Suprapubic skin (tissue), 4 donors: ENCODE measurements at places on chromosomes 1 and 21. TPM values are rescaled to one million over a fixed set of nuclear protein-coding genes. Genes with fewer than 3 reads are reported as not detected.

Gene THEM5
- 29.1 TPM for total RNA-seq

Gene ZNF648
- 0.23 TPM for total RNA-seq

Gene KRTAP21-2
- not detected for total RNA-seq

DNA sequence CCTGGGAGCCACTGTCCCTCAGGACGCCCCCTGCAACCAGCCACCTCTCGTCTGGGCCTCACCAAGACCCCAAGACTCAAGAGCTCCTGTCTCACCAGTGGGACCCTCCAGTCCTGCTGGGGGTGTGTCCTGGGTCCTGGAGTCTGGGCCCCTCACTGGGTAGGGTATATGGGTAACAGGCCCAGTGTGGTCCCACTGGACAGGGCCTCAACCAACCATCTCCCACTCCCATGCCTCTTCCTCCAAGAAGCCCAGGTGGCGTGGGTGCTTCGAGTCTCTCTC, 725 bp upstream of the VWA1 start:
- peaks cover 6% of the 10 kb centered on the region for H3K36me3 ChIP-seq
- peak overlapping the region; percentile 92 for H3K27ac ChIP-seq
- H3K27me3 ChIP-seq = no peaks in the 10 kb centered on the region
- H3K4me1 ChIP-seq = peaks cover 87% of the 10 kb centered on the region
- H3K4me3 ChIP-seq = peak overlapping the region; percentile 70
- no peak for DNase-seq

DNA sequence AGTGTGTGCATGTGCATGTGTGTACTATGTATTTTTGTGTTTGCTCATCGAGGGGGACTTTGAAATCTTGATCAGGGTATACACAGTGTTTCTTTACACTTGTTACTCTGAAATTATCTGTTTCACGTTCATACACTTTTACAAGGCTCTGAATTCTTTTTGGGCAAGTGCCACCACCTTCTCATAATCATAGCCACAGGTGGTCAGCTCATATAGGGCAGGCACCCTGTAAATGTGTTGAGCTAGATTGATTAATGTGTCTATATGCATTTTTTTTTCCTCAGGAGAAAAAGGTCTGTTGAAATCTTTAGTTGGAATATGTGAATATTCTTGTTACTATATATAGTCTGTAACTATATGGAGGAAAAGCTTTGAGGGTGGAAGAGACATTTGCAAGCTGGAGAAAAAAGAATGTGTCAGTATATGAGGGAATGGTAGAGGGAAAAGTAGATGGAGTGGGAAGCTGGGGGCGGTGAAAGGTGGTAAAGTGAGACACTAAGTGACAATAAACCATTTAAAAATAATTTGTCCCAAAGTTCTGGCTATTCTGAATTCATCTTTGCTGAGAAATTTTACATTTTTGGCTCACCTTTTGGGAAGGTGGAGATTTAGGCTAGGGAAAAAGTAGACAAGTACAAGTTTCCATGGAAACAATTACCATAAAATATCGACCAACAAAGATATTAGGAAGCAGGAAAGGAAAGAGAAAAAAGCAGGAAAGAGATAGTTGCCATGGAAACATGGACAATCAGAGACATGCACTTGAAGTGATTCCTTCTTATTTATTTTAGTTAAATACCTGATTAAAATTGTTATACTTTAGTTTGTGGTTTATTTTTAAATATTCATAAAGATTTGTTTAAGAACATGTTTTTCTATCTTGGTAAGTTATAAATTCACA, 277.5 kb downstream of the PDE4B start:
- H3K27ac ChIP-seq = no peak overlapping the region
- no peak overlapping the region for H3K4me3 ChIP-seq
- no peaks in the 10 kb centered on the region for H3K4me1 ChIP-seq
- no peak for DNase-seq

DNA sequence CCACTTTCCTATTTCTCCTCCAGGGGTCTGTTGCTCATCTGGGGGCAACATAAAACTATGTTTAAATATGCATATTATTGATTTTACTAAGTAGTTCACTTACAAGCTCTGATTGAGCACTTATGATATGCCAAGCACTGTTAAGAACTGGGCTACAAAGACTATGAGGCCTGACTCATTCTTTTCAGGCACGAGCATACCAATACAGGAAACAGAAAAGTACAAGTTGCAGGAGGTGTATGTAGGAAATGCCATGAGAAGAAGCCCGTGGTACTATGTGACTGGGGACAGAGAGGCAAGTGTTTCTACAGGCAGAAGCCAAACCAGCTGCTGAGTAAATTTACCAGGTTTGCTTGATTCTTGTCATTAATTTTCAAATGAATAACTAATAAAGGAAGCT, 120.4 kb upstream of the PTGFR start:
- H3K4me1 ChIP-seq = peaks cover 10% of the 10 kb centered on the region
- H3K36me3 ChIP-seq = no peaks in the 10 kb centered on the region
- no peak for DNase-seq
- H3K4me3 ChIP-seq = no peak overlapping the region
- peak overlapping the region; percentile 31 for H3K27ac ChIP-seq
- no peaks in the 10 kb centered on the region for H3K27me3 ChIP-seq

Gene IGSF9
- total RNA-seq = 27.9 TPM

DNA sequence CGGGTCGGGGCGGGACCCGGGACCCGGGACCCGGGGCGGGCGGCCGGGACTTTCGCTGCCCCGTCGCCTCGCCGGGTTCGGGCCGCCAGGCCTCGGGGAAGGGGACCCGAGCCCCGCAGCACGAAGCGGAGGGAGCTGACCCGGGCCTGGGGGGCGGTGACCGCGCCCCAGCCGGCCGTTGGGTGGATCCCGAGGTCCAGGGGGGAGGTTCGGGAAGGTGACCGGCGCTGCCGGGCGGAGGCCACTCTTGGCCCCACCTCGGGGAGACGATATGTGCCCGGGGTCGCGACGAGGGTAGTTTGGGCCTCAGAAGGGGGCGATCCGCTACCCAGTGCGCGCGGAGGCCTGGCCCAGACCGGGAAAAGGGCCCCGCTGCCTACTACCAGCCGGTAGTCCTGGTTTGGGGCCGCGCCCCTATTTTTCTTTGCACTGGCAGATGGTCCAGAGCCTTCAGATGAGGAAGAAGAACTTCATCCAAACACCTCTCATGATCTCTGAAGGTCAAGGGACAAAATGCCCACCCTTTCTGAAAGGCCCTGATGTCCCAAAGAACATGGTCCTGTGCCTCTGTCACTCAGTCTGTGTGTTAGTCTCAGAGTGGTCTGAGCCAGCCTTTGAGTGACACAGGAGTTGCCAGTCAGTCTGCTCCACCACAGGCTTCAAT, 766 bp downstream of the AGO4 start:
- peaks cover 34% of the 10 kb centered on the region for H3K4me1 ChIP-seq
- peak; percentile 83 for DNase-seq
- peak overlapping the region; percentile 73 for H3K4me3 ChIP-seq
- peak overlapping the region; percentile 90 for H3K27ac ChIP-seq
- no peaks in the 10 kb centered on the region for H3K27me3 ChIP-seq
- no peaks in the 10 kb centered on the region for H3K36me3 ChIP-seq

Gene FHAD1
- not detected for total RNA-seq

DNA sequence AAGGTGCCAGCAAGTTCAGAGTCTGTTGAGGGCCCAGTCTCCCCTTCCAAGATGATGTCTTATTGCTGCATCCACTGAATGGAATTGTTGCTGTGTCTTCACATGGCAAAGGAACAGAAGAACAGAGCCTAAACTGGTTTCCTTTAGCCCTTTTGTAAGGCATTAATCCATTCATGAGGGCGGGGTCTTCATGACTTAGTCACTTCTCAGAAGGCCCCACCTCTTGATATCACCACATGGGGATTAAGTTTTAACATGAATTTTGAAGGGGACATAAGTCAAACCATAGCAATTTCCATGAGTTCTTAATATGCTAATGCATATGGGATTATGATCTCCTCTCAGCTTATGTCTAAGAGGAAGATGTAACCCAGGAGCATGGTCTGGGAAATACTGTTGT, 182.9 kb downstream of the LRRC7 start:
- DNase-seq = no peak
- no peak overlapping the region for H3K4me3 ChIP-seq
- H3K36me3 ChIP-seq = no peaks in the 10 kb centered on the region
- H3K4me1 ChIP-seq = no peaks in the 10 kb centered on the region

GRCh38 chr21:20570824-20571232, 427.4 kb upstream of the NCAM2 start:
- no peaks in the 10 kb centered on the region for H3K4me1 ChIP-seq
- no peak overlapping the region for H3K4me3 ChIP-seq
- H3K27me3 ChIP-seq = no peaks in the 10 kb centered on the region
- no peak overlapping the region for H3K27ac ChIP-seq
- H3K36me3 ChIP-seq = no peaks in the 10 kb centered on the region

- H3K36me3 ChIP-seq = no peaks in the 10 kb centered on the region
- no peak overlapping the region for H3K27ac ChIP-seq
- H3K4me1 ChIP-seq = peaks cover 7% of the 10 kb centered on the region
- H3K4me3 ChIP-seq = no peak overlapping the region
- no peak for DNase-seq
These were observed 40.7 kb upstream of the PRKACB start for GRCh38 chr1:84103197-84103992.

Gene PADI3
- total RNA-seq = 11.2 TPM

GRCh38 chr1:247906504-247907047, 11.2 kb downstream of the OR2W3 start:
- H3K27me3 ChIP-seq = no peaks in the 10 kb centered on the region
- no peak overlapping the region for H3K27ac ChIP-seq
- peak overlapping the region; percentile 30 for H3K4me3 ChIP-seq
- DNase-seq = no peak
- H3K36me3 ChIP-seq = no peaks in the 10 kb centered on the region

- H3K27ac ChIP-seq = no peak overlapping the region
- no peak for DNase-seq
- no peaks in the 10 kb centered on the region for H3K4me1 ChIP-seq
These were observed 76.9 kb upstream of the RNPC3 start for GRCh38 chr1:103448560-103448959.

GRCh38 chr1:197139169-197139568, 7.3 kb downstream of the ASPM start:
- H3K27me3 ChIP-seq = no peaks in the 10 kb centered on the region
- peaks cover 4% of the 10 kb centered on the region for H3K4me1 ChIP-seq
- H3K4me3 ChIP-seq = no peak overlapping the region
- H3K27ac ChIP-seq = no peak overlapping the region
- no peaks in the 10 kb centered on the region for H3K36me3 ChIP-seq
- no peak for DNase-seq

GRCh38 chr21:26007951-26008498, 162.5 kb downstream of the APP start:
- DNase-seq = no peak
- H3K4me3 ChIP-seq = no peak overlapping the region
- H3K27ac ChIP-seq = peak overlapping the region; percentile 41
- H3K36me3 ChIP-seq = no peaks in the 10 kb centered on the region

DNA sequence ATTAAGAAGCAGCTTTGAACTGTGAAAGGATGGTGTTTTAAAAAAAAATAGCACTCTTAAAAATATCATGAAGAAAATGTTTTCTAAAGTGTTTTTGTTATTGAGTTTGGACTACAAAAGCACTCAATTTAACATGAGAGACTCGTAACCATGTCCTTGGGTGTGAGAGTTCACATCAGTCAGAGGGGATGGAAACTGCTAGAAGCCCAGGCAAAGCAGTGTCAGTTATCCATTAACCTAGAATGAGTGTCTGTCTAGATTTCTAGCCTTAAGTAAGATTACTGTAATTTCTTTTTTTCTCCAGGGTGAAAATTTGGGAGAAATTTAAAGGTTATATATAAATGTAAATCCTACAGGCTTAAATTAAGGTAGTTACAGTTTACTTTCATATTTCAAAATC, 31.7 kb downstream of the SLC5A9 start:
- no peak for DNase-seq
- H3K27ac ChIP-seq = no peak overlapping the region
- H3K4me3 ChIP-seq = no peak overlapping the region

Gene AP4B1
- total RNA-seq = 11.0 TPM

GRCh38 chr1:62712336-62713243, 24.4 kb upstream of the DOCK7 start:
- H3K36me3 ChIP-seq = no peaks in the 10 kb centered on the region
- H3K4me3 ChIP-seq = no peak overlapping the region
- DNase-seq = no peak
- H3K4me1 ChIP-seq = peaks cover 7% of the 10 kb centered on the region

DNA sequence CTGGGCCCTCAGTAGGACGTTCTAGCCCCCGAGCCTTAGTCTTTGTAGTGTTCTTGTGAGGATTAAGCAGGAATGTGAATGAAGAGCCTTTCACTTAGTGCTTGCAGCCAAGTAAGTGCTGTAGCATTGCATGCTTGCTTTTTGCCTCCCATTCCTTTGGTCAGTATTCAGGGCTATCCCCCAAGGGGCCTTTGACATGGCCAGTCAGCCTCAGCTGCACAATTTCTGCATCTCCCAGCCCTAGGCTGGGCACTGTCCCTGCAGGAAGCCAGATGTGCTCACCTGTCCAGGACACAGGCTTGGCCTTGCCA, 30.5 kb downstream of the SOX13 start:
- H3K4me3 ChIP-seq = no peak overlapping the region
- no peaks in the 10 kb centered on the region for H3K27me3 ChIP-seq
- peaks cover 56% of the 10 kb centered on the region for H3K4me1 ChIP-seq
- DNase-seq = no peak
- no peaks in the 10 kb centered on the region for H3K36me3 ChIP-seq
- H3K27ac ChIP-seq = peak overlapping the region; percentile 76

GRCh38 chr1:15718199-15718601, 17.9 kb upstream of the SLC25A34 start:
- peaks cover 7% of the 10 kb centered on the region for H3K4me1 ChIP-seq
- H3K27ac ChIP-seq = no peak overlapping the region
- peaks cover 73% of the 10 kb centered on the region for H3K36me3 ChIP-seq
- H3K27me3 ChIP-seq = no peaks in the 10 kb centered on the region
- no peak for DNase-seq
- H3K4me3 ChIP-seq = no peak overlapping the region

- H3K27me3 ChIP-seq = no peaks in the 10 kb centered on the region
- DNase-seq = no peak
- no peak overlapping the region for H3K27ac ChIP-seq
- H3K36me3 ChIP-seq = no peaks in the 10 kb centered on the region
- H3K4me3 ChIP-seq = no peak overlapping the region
These were observed 200.9 kb downstream of the RPS6KC1 start for GRCh38 chr1:213251972-213252371.

Gene GIPC2
- 4.5 TPM for total RNA-seq

- no peak for DNase-seq
- H3K27ac ChIP-seq = no peak overlapping the region
- H3K27me3 ChIP-seq = no peaks in the 10 kb centered on the region
- peaks cover 18% of the 10 kb centered on the region for H3K36me3 ChIP-seq
- H3K4me1 ChIP-seq = peaks cover 23% of the 10 kb centered on the region
These were observed 5.4 kb downstream of the GADD45A start for GRCh38 chr1:67690411-67690810.

DNA sequence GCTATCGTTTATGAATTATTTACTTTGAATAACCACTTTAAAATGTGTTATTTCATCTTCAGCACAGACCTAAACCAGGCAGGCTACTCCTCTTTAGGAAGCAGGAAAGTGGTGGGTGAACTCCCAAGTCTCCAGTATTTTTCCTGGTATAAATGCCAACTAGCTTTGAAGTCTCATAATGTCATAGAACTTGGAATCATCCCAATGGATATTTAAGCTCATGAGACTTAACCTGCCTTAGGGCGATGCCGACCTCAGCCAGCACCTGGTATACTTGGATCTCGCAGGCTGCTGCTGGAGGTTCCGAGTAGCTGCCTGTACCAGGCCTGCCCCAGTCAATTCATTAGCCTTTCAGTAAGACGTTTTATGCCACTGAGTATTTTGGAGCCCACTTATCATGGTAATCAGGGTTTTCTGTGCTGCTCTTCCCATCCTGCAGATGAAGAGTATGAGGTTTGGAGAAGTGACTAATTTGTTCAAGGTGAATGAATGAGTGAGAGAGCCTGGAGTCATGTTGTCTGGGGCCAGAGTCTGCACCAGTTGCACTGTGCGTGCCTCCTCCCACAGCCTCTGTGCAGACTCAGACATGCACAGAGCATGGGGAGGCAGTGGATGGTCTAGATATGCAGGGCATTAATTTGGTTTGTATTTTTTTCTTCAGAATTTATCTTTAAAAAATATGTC, 34.9 kb downstream of the VANGL1 start:
- H3K4me3 ChIP-seq = no peak overlapping the region
- DNase-seq = no peak
- peaks cover 9% of the 10 kb centered on the region for H3K36me3 ChIP-seq
- no peaks in the 10 kb centered on the region for H3K27me3 ChIP-seq
